H7 (cell line): ENCODE measurements at places on chromosomes 3 and 15.

GRCh38 chr15:57133127-57133968, 214.9 kb downstream of the TCF12 start:
- DNase-seq = no peak

- DNase-seq = no peak
These were observed 369.8 kb downstream of the DIPK2A start for GRCh38 chr3:144341471-144341870.

- peak; percentile 86 for DNase-seq
These were observed 489 bp downstream of the GMPPB start for GRCh38 chr3:49723296-49723627.

- DNase-seq = no peak
These were observed 2.5 kb upstream of the GREM1 start for GRCh38 chr15:32715276-32715675.

- DNase-seq = no peak
These were observed 218.7 kb upstream of the CHRNA7 start for GRCh38 chr15:31811641-31812040.

- no peak for DNase-seq
These were observed 50.8 kb downstream of the SUSD5 start for GRCh38 chr3:33167716-33168336.

DNA sequence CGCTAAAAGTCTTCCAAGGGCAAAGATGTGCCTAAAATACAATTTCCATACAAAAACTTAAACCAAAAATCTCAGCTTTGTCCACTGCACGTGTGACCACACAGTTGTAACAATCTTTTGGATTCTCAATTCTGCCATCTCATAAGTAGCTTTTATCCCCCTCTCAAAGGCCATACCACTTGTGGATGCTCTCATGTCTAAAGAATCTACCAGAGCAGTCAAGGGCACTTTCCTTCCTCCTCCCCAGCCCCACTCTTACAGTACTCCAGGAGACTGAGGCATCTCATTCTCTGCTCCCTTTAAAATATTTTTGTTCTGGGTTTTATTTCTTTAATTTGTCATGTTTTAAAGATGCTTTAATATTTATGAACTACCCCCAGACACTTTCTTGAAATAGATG, 102.3 kb upstream of the PFN2 start:
- DNase-seq = no peak

GRCh38 chr3:141469720-141470119, 17.1 kb upstream of the RASA2 start:
- no peak for DNase-seq

DNA sequence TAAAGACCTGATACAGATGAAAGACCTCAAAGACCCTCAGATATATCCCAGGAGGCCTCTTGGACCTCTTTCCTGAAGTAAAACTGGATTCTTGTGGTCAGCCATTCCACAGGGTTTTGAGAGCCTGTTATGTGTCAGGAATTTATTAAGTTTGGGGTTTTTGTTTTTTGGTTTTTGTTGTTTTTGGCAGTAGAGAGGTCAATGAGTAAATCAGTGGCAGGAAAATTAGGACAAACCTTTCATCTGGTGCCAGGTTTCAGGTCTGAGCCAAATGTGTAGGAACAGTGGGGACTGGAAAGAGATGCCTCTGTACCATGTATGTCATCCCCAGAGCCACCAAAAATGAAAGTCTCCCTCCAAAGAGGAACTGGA, 520.4 kb upstream of the MDFIC2 start:
- DNase-seq = no peak

- DNase-seq = no peak
These were observed 77.2 kb upstream of the WDR72 start for GRCh38 chr15:53836618-53837017.

GRCh38 chr3:99114565-99115291, 213.2 kb upstream of the DCBLD2 start:
- peak; percentile 7 for DNase-seq

DNA sequence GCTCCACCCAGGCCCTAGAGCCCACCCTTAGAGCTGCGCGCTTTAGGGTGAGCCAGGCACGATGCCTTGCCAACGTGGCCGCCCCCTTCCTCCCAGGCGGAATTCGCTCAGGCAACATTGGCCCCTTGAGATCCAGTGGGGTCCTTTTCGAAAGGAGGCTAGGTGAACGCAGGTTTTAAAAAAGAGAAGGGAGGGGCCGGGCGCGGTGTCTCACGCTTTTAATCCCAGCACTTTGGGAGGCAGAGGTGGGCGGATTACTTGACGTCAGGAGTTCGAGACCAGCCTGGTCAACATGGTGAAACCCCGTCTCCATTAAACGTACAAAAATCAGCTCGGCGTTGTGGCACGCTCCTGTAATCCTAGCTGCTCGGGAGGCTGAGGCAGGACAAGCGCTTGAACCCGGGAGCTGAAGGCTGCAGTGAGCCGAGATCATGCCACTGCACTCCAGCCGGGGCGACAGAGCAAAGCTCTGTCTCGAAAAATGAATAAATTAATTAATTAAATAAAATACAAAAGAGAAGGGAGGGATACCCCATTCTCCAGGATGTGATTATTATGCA, 984 bp upstream of the RPP25 start:
- peak; percentile 67 for DNase-seq

- no peak for DNase-seq
These were observed 55.6 kb upstream of the ACAN start for GRCh38 chr15:88747631-88748030.

- DNase-seq = no peak
These were observed 2.1 kb upstream of the ZBBX start for GRCh38 chr3:167382155-167382554.

DNA sequence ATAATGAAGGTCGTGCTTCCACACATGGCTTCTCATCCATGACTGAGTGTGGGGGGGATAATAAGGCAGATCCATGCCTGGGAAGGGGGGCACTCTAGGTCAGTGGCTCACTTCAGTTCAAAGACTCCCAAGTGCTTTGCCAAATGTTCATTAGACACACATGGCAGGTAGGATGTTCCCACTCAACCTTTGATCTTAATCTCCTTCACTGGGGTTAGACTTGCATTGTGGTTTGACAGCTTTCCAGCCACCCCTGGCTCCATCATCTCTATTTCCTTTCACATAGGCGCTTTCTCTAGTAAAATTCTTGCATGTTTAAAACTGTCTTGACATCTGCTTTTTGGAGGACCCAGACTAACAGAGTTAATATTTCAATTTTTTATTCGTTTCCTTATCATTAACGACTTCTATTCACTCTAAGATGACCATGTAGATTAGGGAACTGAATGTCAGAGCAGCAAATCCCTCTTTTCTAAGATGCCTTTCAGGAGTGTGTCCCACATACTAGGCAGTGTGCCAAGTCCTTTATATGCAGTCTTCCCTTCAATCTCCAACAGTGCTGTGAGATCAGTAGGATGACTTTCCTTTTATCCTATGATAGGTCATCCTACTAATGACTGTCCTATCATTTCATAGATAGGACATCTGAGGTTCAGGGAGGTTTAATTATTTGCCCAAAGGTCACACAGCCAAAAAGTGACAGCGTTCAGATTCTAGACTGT, 57.9 kb downstream of the BTD start:
- no peak for DNase-seq

DNA sequence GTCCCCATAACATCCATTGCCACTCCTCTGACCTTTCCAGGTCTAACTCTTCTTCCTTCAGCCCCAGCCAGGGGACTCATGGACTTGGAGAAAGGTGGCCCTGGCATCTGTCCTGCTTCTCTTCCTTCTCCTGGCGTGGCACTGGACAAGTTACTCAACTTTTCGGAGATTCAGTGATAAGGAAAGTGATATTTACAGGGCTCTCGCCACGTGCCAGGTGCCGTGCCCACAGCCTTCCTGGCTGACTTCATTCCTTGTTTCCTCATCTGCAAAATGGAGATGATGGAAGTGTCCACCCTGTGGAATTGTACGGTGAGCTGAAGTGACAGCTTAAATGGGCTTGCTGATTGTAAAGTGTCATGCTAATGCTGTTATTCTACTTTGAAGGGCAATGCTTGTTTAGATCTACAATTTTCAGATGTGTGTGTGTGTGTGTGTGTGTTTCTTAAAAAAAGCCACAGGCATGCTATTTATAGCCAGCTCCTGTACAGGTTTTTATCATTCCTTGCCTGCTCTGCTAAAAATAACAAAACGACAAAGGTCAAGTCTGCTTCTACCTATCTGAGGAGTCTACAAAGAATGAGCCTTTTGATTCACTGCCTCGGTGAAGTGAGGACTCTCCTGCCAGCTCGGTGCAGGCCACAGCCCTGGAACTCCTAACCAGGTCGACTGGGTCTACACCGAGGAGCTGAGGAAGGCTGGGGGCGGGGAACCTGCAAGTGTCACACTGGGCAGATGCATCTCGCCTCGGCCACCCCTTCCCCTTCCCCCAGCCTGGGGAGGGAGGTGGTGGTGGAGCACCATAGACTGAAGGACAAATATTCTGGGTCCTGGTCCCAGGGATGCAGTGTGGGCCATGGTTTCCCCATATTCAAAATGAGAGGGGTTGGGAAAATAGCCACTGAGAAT, 11.4 kb upstream of the ATP2B2 start:
- no peak for DNase-seq

DNA sequence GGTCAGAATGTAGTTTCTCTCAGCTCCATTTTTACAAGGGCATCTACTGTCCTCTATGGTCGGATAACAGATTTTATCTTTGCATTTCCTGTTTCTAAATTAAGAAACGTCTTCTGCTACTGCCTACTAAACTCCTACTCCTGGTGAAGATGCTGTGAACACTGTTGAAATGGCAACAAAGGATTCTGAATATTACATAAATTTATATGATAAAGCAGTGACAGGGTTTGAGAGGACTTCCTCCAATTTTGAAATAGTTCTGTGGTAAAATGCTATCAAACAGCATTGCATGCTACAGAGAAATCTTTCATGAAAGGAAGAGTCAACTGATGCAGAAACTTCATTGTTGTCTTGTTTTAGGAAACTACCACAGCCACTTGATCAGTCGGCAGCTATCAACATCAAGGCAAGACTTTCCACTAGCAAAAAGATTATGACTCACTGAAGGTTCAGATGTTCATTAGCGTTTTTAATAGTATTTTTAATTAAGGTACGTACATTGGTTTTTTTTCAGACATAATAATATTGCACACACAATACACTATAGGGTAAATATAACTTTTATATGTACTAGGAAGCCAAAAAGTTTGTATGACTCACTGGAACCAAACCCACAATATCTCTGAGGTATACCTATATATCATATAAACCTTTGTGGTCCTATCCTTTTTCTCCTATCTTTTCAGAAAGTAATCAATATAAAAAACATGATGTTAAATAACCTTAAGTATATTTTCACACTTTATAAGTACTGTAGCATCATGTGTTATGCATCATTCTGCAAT, 156.1 kb downstream of the STAG1 start:
- DNase-seq = no peak

DNA sequence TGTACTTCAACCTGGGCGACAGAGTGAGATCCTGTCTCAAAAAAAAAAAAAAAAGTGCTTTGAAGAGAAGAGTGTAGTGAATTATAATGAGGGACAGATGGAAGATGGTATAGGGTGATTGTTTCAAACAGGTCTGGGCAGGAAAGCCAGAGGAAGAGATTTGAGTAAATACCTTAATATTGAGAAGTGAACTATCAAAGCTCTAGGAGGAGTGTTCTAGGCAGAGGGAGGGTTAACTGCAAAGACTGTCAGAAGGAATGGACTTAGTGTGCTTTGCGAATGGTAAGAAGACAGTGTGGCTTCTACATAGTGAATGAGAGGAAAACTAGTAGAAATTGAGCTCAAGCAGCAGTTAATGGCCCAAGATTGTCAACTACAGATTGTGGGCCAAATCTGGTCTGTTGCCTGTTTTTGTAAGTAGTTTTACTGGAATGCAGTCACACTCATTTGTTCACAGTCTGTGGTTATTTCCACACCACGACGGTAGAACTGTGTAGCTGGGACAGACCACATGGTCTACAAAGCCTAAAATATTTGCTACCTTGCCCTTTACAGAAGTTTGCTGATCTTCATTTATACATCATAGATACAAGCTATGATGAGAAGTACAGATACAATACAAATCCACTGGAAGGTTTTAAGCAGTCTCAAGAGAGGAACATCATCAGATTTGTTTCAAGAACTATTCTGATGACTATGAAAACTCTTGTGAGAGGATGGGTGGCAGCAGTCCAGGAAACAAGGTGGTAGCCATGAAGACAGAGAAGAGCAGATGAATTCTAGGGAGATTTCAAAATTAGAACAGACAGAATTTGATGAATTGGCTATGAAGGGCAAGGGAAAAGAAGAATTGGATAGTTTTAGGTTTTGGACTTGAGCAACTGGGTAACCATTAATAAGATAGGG, 16.5 kb upstream of the USP50 start:
- no peak for DNase-seq

- DNase-seq = no peak
These were observed 38.0 kb downstream of the SHC4 start for GRCh38 chr15:48925714-48926223.

- DNase-seq = no peak
These were observed 19.3 kb upstream of the TTBK2 start for GRCh38 chr15:42939841-42940240.

DNA sequence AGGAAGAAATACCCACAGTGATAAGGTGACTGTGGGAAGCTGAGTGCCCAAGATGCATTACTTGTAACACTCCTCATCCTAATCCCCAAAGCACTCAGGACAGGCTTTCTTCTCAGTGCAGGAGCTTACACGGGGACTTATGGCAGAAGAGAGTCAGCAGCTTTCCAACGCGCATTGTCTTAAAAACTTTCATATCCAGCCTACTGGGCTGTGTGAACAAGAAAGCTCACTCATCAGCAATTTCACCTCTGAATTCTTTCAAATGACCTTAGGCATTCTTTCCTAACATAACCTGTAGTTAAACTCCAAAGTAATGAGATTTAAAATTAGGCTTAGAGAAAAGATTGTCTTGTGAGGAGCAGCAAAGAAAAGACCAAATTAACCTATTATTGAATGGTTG, 132.3 kb downstream of the KCNAB1 start:
- DNase-seq = no peak

DNA sequence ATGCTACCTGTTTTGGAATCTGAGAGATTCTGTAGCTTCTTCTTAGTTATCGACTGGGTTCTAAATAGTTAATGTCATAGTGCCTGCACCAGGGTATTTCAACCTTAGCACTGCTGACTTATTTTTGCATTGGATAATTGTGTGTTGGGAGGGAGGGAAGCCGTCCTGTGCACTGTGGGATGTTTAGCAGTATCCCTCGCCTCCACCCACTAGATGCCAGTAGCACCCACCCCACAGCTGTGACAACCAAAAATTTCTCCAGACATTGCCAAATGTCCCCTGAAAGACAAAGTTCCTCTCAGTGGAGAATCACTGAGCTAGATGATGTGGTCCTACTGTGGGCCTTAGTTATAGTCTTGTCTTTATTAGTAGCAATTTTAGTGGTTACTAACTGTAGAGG, 88.3 kb downstream of the TGFBR2 start:
- no peak for DNase-seq

DNA sequence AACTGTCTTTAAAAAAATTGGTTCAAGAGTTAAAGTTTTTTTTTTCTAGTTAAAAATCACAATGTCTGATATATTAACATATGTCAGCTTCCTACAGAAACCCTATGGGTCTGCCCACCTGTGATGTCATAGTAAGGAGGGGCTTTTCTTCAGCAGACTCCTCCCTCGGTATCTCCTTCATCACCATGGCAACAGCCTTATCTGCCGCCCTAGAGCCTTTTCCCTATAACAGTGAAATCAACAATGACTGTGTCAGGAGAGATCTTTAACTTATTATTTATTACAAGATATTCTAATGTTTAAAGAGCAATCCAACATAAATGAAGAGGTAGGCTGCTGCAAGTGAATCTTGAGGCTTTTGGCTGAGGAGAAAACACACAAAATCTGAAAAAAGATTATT, 138.7 kb downstream of the PEX5L start:
- DNase-seq = peak; percentile 69
